Prostate gland (tissue), 2 donors: ENCODE measurements at places on chromosomes 11 and 22.

GRCh38 chr22:28429711-28430110, 249.9 kb downstream of the TTC28 start:
- no peak for DNase-seq
- H3K27ac ChIP-seq = no peak overlapping the region
- H3K4me1 ChIP-seq = no peaks in the 10 kb centered on the region
- no peak overlapping the region for H3K4me3 ChIP-seq
- H3K27me3 ChIP-seq = no peaks in the 10 kb centered on the region

GRCh38 chr11:33802194-33802950, 28.1 kb upstream of the FBXO3 start:
- no peaks in the 10 kb centered on the region for H3K36me3 ChIP-seq
- H3K27ac ChIP-seq = no peak overlapping the region
- no peaks in the 10 kb centered on the region for H3K27me3 ChIP-seq

DNA sequence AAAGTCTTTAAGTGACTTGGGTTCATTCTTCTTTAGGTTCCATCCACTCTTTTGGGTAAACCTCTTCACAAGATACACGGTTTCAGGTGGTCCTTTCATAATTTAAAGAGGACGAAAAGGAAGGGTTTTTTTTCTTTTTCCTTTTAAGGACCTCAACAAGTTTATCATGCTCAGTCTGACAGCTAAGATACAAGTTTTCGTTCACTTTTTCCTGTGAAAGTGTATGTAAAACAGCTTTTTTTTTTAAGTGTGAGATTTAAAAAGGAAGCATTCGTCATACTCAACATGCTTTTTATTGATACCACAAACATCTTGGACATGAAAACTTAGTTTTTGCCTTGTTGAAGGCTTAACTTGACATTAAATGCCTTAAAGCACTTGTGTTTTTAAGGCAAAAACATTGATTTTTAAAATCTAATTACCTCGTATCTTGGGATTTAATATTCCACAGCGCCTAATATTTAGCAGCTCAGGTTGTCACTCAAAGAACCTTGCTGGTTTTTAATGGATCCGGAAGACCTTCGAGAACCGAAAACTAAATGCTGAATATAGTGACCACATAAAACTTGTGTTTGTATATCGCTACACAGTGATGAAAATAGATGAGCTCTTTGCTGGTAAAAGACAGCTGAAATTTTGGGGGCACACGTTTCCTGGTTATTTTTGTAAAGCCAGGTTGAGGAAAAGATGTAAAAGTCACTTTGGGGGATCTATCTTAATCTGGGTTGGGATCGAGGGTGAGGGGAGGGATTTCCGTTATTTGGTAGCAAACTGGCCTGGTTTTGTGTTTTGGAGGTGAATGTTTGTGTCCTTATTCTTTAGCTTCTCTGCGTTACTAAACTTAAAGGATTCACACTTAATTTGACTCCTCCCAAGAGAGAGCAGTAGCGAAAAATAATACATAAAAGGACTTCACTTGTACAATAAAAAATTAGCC, 2.3 kb downstream of the PCF11 start:
- H3K27ac ChIP-seq = peak overlapping the region; percentile 100
- H3K4me3 ChIP-seq = peak overlapping the region; percentile 98
- no peaks in the 10 kb centered on the region for H3K27me3 ChIP-seq
- no peak for DNase-seq
- H3K4me1 ChIP-seq = no peaks in the 10 kb centered on the region

- no peaks in the 10 kb centered on the region for H3K4me1 ChIP-seq
- H3K27me3 ChIP-seq = no peaks in the 10 kb centered on the region
- DNase-seq = no peak
- H3K36me3 ChIP-seq = peaks cover 10% of the 10 kb centered on the region
- no peak overlapping the region for H3K4me3 ChIP-seq
These were observed 5.4 kb downstream of the RPS25 start for GRCh38 chr11:119012629-119013170.

GRCh38 chr11:132312701-132313111, 942.3 kb downstream of the NTM start:
- no peaks in the 10 kb centered on the region for H3K4me1 ChIP-seq
- H3K36me3 ChIP-seq = no peaks in the 10 kb centered on the region
- no peak overlapping the region for H3K4me3 ChIP-seq
- no peaks in the 10 kb centered on the region for H3K27me3 ChIP-seq
- no peak for DNase-seq

GRCh38 chr22:44578516-44579230, 80.6 kb upstream of the RTL6 start:
- H3K4me1 ChIP-seq = no peaks in the 10 kb centered on the region
- no peak for DNase-seq
- no peaks in the 10 kb centered on the region for H3K27me3 ChIP-seq
- H3K36me3 ChIP-seq = no peaks in the 10 kb centered on the region
- H3K4me3 ChIP-seq = no peak overlapping the region

DNA sequence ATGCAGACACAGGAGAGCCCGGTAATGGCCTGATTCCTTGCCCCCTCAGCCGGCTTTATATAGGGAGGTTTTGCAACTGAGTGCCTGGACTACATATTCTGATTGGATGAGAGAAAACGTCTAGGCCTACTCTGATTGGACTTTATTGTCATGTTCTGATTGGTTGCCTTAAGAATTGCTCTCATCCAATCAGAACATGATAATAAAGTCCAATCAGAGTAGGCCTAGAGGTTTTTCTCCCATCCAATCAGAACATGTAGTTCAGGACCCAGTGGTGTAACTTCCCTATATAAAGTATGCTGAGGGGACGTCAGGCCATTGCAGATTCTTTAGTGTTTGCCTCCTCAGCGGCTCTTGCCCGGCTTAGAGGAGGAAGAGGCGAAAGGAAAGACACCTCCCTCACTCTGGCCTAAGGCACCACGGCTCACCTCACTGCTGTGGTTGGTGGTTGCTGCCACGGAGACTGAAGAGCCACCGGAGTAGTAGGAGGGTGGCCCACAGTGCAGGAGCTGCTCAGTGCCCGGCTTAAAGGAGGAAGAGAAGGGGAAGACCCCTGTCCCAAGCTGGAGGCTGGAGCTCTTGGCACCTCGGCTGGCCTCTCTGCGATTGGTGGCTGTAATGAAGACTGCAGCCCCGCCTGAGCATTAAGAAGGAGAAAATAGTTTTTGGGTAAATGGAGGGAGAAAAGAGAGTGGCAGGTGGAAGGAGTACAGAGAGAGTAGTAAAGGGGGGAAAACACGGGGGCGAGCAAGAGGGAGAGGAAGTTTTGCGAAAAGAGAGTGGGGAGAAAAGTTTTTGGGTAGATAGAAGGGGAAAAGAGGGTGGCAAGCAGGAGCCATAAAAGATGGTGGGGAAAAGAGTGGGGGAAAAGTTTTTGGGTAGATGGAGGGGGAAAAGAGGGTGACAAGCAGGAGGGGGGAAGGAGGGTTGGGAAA, 116.7 kb upstream of the SERPIND1 start:
- H3K4me3 ChIP-seq = no peak overlapping the region
- no peak overlapping the region for H3K27ac ChIP-seq
- DNase-seq = no peak

GRCh38 chr22:46942799-46943785, 180.6 kb downstream of the TBC1D22A start:
- H3K27me3 ChIP-seq = no peaks in the 10 kb centered on the region
- H3K27ac ChIP-seq = no peak overlapping the region
- no peak overlapping the region for H3K4me3 ChIP-seq
- no peaks in the 10 kb centered on the region for H3K36me3 ChIP-seq
- DNase-seq = no peak
- H3K4me1 ChIP-seq = no peaks in the 10 kb centered on the region

- no peak for DNase-seq
- H3K4me3 ChIP-seq = no peak overlapping the region
- no peaks in the 10 kb centered on the region for H3K36me3 ChIP-seq
- H3K27me3 ChIP-seq = no peaks in the 10 kb centered on the region
- H3K27ac ChIP-seq = no peak overlapping the region
These were observed 14.0 kb upstream of the MCHR1 start for GRCh38 chr22:40665312-40665711.

DNA sequence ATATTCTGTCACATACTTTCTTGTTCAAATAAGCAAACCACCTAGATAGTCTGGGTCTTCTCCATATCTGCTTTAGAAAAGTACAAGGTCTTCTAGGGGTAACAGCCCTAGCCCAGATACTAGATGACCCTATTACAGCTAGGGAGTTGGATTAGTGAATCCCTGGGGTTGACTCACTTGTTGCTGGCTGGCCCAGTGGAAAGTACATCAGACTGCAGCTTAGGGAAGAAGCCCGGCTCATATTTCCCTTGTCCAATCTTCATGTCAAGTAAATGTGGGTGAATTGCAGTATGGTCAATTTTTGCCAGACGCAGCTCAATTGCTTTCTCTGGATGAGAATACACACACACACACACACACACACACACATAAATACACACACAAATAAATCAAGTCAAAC, 79.1 kb upstream of the SCUBE2 start:
- H3K36me3 ChIP-seq = no peaks in the 10 kb centered on the region
- H3K4me3 ChIP-seq = no peak overlapping the region
- no peaks in the 10 kb centered on the region for H3K4me1 ChIP-seq
- DNase-seq = no peak

- H3K36me3 ChIP-seq = no peaks in the 10 kb centered on the region
- H3K27ac ChIP-seq = no peak overlapping the region
- H3K4me1 ChIP-seq = no peaks in the 10 kb centered on the region
- H3K4me3 ChIP-seq = no peak overlapping the region
- H3K27me3 ChIP-seq = no peaks in the 10 kb centered on the region
These were observed 65.6 kb downstream of the OR4C45 start for GRCh38 chr11:50098186-50098725.

- H3K4me3 ChIP-seq = no peak overlapping the region
- no peaks in the 10 kb centered on the region for H3K4me1 ChIP-seq
- no peaks in the 10 kb centered on the region for H3K27me3 ChIP-seq
- H3K27ac ChIP-seq = no peak overlapping the region
These were observed 209.2 kb upstream of the SORL1-AS1 start for GRCh38 chr11:121661880-121662486.

- no peaks in the 10 kb centered on the region for H3K4me1 ChIP-seq
- no peaks in the 10 kb centered on the region for H3K36me3 ChIP-seq
- DNase-seq = no peak
- H3K27ac ChIP-seq = no peak overlapping the region
- H3K4me3 ChIP-seq = no peak overlapping the region
These were observed 658.9 kb upstream of the CCDC179 start for GRCh38 chr11:23519194-23519593.

GRCh38 chr11:81989093-81989492, 744.6 kb downstream of the FAM181B start:
- no peaks in the 10 kb centered on the region for H3K4me1 ChIP-seq
- no peaks in the 10 kb centered on the region for H3K36me3 ChIP-seq
- no peaks in the 10 kb centered on the region for H3K27me3 ChIP-seq
- H3K4me3 ChIP-seq = no peak overlapping the region

DNA sequence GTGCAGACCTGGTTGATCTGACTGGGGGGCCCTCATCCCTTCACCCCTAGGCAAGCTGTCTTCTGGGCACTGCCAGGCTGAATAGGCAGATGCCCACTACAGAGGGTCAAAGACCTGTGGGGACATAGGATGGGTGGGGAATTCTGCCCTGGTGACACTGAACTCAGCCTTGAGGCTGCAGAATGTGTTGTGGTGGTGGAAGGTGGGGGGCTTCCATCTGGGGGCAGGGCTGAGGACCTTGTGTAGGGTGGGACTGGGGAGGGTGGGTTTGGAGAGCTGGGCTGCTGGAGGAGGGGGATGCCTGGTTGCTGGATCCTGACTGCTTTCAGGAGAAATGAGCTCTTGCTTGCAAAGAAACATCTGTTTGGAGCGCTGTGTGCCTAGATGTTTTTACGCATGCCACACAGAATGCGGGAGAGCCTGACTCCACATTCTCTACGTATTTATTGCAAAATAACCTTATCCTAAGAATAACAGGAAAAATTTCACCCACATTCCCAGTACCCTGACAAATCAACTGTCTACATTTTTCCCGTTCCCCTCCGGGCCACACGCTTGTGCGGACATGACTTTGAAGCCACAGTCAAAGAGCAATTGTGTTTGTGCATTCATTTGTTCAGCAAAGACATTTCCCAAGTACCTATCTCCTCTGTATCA, 18.3 kb downstream of the SMIM38 start:
- DNase-seq = no peak
- no peaks in the 10 kb centered on the region for H3K27me3 ChIP-seq
- no peak overlapping the region for H3K27ac ChIP-seq
- no peaks in the 10 kb centered on the region for H3K4me1 ChIP-seq

GRCh38 chr22:29716814-29717545, 2.8 kb upstream of the CABP7 start:
- H3K36me3 ChIP-seq = no peaks in the 10 kb centered on the region

GRCh38 chr11:9506489-9507276, 45.9 kb downstream of the ZNF143 start:
- H3K36me3 ChIP-seq = no peaks in the 10 kb centered on the region
- no peak overlapping the region for H3K4me3 ChIP-seq
- H3K27me3 ChIP-seq = no peaks in the 10 kb centered on the region
- H3K4me1 ChIP-seq = no peaks in the 10 kb centered on the region
- H3K27ac ChIP-seq = no peak overlapping the region
- DNase-seq = peak; percentile 70

GRCh38 chr11:65916391-65916790, 2.5 kb downstream of the C11orf68 start:
- H3K27ac ChIP-seq = no peak overlapping the region
- peaks cover 27% of the 10 kb centered on the region for H3K4me1 ChIP-seq
- H3K27me3 ChIP-seq = no peaks in the 10 kb centered on the region
- no peak for DNase-seq
- no peaks in the 10 kb centered on the region for H3K36me3 ChIP-seq
- H3K4me3 ChIP-seq = no peak overlapping the region

DNA sequence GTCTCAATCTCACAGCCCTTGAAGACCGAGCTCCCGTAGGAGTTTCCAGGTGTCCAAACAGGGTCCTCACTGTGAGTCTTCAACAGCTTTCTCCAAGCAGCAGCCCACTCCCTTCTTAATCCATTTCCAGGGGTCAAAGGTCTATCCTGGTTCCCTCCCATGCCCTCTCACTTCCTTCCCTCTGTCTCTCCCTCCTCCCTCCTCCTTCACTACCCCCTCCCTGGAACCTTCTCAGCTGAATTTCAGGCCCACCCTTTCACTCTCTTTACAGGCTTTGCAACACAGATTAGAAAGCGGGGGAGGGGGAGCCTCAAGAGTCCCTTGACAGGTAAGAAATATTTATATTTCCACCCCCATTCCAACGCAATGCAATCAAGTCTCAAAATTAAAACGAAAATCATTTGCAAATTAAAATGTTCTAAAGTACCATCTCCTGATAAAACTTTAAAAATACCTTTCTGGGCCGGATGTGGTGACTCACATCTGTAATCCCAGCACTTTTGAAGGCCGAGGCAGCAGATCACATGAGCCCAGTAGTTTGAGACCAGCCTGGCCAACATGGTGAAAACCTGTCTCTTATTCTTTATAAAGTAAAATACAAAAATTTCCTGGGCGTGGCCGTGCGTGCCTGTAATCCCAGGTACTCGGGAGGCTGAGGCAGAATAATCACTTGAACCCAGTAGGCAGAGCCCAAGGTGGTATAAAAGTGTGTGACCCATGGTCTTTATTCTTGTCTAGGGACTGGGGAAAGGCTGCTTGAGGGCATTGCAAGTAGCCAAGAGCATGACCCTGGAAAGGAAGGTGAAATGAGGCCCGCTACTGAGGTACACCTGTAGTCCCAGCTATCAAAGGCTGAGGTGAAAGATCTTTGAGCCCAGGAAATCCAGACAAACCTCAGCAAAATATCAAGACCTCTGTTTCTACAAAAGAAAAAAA, 865 bp upstream of the ZNF280A start:
- H3K27ac ChIP-seq = no peak overlapping the region
- DNase-seq = no peak
- H3K27me3 ChIP-seq = no peaks in the 10 kb centered on the region
- no peaks in the 10 kb centered on the region for H3K4me1 ChIP-seq
